ENCODE measurements at places on chromosomes 16 and 17.

- DNase-seq: no peak
Measured at GRCh38 chr16:55048745-55049144, 118.1 kb downstream of the IRX5 start.

DNA sequence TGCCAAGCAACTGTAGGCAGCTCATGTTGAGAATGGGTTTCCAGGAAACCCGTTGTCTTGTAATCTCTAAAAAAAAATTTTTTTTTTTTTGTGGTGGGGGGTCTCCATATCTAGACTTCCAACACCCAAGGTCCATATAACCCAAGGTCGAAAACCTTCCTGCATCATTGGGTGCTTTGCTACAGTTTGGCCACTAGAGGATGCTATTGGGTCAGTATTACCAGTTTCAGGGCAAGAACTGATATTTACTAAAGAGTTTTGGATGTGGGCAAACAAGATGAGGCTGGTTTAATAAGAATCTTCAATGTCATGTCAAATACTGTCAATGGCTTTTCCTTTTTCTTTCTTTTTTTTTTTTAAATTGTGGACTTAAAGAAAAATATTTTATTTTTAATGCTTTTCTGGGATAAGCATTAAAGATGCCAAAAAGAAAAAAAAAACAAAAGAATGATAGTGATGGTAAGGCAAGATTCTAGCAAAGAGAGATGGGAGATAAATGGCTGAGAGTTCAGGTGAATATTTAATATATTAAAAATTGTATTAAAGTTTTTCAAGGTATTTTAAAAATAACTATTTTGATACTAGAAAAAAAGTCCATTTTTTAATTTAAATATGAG is 62.2 kb downstream of the DHRS7C start:
- no peak for DNase-seq

DNA sequence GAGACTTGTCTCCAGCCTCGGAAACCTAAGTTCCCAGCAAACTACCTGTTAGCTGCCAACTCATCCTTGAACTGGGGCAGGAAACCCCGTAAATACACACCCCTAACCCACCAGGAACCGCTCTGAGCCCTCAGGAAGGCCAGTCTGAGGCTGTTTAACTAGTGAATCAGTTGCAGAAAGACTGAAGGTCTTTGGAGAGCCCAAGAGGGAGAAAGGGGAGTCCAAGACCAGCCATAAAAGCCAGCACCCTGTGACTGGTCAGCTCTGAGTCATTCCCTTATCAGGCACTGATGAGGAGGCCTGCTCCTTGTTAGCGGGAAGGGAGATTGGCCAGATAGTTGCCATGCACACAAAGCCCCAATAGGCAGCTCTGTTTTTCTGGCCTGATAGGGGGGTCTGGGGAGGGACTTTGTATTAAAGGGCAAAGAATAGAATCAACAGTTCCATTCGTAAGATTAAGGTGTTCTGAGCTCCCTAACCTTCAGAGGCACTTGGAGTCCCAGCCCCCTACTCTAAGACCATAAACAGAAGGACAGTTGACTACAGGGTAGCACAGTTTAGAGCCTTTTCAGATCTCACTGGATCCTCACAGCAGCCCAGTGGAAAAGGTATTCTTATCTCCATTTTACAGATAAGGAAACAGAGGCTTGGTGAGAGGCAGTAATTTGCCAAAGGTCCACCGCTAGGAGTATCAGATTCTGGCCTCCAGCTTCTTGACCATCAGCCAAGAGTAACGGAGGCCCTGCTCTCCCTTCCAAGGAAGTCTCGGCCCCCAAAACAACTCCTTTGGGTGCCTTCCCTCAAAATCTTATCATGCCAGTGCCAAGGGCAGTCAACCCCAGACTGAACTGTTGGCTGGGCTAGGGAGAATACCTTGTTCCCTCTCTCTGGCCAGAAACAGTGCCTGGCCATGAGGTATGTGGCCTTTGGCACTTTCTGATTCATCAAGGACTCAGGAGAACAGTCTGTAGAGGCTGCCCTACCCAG is 2.2 kb upstream of the KRT19 start:
- no peak for DNase-seq

DNA sequence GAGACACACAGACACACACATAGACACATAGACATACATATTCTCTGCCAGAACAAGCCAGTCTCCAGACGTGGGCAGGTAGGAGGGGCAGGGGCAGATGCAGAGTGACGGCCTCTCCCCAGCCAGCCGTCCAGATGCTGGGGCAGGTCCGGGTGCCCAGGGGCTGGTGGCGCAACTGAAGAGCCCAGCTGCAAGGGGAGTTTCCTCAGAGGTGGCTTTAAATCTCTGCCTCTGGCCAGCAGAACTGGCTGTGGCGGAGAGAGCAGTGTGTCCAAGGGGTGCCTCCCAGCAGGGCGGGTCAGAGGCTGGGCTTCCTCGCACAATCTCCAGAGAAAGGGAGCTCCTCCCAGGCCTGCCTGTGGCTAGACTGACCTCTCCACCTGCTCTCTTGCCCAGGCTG is 9.4 kb upstream of the GCGR start:
- DNase-seq: no peak

GRCh38 chr16:60748366-60748765 is 1287.9 kb downstream of the CDH8 start:
- no peak for DNase-seq

GRCh38 chr16:85859818-85860125 is 39.2 kb upstream of the IRF8 start:
- no peak for DNase-seq

- no peak for DNase-seq
Measured at GRCh38 chr16:57578521-57579360, 36.3 kb downstream of the ADGRG5 start.

DNA sequence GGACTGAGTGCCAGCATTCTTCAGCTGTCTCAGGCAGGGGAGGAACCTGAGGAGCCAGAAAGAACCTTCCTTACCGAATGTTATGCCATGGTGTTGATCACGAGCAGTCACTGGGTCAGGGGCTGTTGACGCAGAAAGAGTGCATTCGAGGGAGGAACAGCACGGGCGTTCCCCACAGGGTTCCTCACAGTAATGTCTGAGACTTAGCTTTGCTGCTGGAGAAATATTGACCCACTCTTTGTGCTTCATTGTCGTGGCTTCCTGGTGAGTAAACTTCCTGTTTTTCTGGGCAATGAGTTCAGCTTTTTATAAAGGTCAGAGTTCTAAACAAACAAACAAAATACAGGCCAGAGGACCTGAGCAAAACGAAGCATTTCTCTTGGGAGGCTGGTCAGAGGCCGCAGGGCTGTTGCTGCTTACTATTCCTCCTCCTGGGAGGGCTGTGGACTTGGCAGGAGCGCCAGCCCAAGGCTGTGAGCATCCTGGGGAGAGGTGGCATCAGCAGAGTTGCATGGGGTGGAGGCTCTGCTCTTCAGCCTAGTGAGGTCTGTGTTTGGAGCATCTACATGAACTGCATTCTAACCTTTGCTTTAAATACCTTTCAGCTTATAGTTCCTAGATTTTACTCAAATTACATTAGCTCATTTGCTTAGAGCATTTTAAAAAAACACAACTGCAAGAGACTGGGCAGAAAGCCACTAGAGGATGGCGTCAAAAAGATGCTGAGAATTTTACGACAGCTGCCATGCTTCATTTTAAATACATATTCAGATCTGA is 143.1 kb upstream of the CACNG5 start:
- no peak for DNase-seq

GRCh38 chr16:88743693-88744576 is 37.6 kb downstream of the CTU2 start:
- peak; percentile 76 for DNase-seq

- DNase-seq: no peak
Measured at GRCh38 chr16:84367297-84367680, 1.0 kb upstream of the ATP2C2 start.

DNA sequence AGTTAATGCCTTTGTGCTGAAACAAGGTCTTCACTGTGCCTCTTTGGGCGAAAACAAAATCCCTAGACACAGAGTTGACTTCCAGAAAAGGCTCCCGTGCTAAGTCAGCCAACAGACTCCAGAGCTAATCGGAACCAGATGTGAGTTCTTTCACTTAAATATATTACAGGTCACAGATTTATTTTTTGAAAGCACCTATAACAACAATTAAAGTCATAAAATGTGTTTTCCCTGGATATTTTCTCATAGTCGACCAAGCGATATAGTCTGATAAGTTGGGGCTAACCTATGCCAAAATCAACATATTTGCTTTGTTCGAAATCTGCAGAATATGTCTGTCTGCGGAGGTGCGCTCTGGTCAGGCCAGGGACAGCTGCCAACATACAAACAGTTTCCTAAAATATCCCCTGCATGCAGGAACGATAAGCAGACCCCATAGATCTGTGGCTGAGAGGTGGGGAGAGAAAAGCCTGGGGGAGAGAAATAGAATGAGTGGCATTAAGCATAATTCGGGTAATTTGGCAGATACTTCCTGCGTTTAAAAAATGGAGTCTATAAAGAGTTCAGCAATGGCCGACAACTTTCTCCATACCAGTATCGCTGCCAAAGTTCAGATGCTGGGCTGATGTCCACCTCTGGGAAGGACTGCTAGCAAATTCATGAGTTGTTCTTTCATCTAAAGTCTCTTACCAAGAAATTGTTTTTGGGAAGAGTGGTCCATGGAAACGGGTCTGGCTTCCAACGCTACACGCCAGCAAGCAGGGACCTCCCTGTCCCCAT is 50.8 kb upstream of the MYH10 start:
- no peak for DNase-seq
